ENCODE measurements at places on chromosomes 7 and 10.

GRCh38 chr7:139060695-139061237 is 24.9 kb upstream of the ZC3HAV1L start:
- no peak for DNase-seq

DNA sequence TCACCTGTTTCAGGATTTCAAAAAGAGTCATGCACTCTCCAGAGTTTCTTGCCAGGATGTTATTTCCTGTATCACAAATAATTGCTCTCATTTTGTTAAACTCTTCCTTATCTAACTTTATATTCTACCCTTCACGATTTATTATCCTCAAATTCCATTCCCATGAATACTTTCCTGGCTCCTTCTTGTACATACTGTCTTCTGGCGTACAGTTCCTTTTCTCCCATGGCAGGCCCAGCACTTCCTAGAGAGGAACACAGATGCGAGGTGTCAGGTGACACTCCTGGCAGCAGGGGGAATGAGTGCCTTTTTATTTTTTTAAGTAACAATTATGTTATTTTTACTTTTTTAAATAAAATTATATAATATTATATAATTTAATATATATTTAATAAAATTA is 411.9 kb downstream of the TFEC start:
- peak; percentile 56 for DNase-seq

DNA sequence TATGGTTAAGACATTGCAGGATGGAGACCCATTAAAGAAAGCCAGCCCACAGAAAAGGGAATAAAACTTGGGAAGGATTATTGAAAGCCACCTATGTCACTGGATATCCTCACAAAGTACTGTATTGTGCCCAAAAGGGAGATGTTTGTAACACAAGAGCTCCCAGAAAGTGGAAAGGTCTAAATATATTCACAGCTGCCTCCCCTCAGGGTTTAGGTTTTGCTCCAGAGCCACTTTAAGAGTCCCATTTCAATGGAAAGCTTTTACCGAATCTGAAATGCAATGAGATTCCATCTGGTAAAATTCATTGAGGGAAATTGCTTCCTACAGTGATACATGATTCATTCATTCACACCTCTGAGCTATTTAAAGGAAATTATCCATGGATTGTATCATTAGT is 176.4 kb downstream of the XPNPEP1 start:
- no peak for DNase-seq

DNA sequence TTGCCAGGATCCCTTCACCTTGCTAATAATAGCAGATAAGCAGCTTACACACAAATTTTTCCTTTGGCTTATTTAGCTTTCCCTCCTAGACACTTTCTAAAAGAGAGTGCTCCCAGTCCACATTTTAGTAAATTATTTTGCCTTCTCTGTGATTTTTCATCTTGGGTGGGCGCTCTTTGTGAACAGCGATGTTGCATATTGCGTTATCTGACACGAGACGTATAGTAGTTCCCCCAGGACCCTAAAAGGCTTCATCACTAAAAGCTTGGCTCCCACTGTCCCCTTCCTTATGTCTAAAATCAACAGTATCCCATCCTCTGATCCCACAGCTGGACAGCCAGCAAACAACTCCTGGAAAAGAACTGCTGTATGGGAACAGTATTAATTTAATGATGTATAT is 232.9 kb downstream of the DYNC1I1 start:
- no peak for DNase-seq

GRCh38 chr7:139773371-139773770 is 4.4 kb downstream of the HIPK2 start:
- DNase-seq = no peak

DNA sequence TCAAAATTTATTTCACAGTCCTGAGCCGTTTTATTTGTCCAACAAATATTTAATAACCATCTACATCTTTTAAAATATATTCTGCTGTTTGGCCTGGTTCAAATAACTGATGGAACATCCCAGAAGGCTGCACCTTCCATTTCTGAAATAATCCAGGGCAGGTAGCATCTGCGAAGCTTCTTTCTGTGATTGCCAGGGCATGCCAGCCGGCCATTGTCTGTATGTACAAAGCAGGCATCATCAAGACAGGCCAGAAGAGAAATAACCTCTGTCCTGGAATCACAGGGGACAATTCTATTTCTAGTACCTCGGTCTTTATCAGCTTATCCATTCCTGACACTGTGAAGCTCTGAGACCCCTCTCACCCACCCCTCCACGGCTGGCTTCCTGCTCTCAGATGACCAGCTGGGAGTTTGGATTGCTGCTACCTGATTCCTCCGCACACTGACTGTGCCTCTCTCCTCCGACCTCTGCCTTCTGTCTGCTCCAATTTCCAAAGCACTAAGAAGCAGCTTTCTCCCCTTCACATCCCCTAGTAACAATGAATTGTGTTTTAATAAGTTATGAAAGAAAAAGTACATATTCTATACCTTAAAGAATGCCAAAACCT is 8.0 kb downstream of the DGKI start:
- no peak for DNase-seq

- DNase-seq = peak; percentile 32
These were observed 17.6 kb upstream of the AKR1C3 start for GRCh38 chr10:5076615-5077014.

- DNase-seq = peak; percentile 97
These were observed 47.6 kb downstream of the PDGFA start for GRCh38 chr7:471866-472639.

DNA sequence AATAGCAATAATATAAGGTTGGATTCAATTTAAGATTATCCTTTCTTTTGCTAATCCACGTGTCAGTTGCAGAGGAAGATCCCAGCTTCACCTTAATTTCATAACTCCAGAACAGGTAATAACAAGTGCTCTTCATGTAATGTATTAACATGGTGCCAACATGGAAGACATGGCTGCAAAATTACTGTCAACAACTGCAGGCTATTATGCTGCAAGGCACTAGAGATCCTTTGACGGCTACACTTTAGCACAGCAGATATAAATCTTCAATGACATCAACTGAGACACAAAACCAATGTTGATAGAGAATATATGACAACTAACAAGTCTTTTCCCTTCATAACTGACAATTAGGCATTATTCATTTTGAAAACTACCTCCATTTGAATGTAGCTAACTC is 96.1 kb downstream of the RNF133 start:
- no peak for DNase-seq

All from AG09309 (cell line).